Osteocyte (in vitro differentiated cells): ENCODE measurements at places on chromosomes 4 and X. TPM values are rescaled to one million over a fixed set of nuclear protein-coding genes. Genes with fewer than 3 reads are reported as not detected.

Gene NR3C2
- total RNA-seq = 0.42 and 0.75 TPM in 2 replicates

- H3K4me3 ChIP-seq = no peak overlapping the region
- no peaks in the 10 kb centered on the region for H3K36me3 ChIP-seq
Observed at GRCh38 chr4:159010563-159011260, 92.2 kb upstream of the RAPGEF2 start.

GRCh38 chrX:110430293-110431076, 71.8 kb downstream of the RTL9 start:
- no peak for DNase-seq
- no peak overlapping the region for H3K27ac ChIP-seq
- H3K4me1 ChIP-seq = no peaks in the 10 kb centered on the region
- no peaks in the 10 kb centered on the region for H3K36me3 ChIP-seq

- H3K4me3 ChIP-seq = no peak overlapping the region
- DNase-seq = no peak
- H3K36me3 ChIP-seq = no peaks in the 10 kb centered on the region
- peaks cover 57% of the 10 kb centered on the region for H3K4me1 ChIP-seq
Observed at GRCh38 chr4:159767406-159767805, 664.5 kb downstream of the RAPGEF2 start.

Gene FABP2
- 0.13 TPM in 1 of 2 replicates, not detected in the other for total RNA-seq

Gene ADRA2C
- total RNA-seq = 0.26 and 0.32 TPM in 2 replicates

DNA sequence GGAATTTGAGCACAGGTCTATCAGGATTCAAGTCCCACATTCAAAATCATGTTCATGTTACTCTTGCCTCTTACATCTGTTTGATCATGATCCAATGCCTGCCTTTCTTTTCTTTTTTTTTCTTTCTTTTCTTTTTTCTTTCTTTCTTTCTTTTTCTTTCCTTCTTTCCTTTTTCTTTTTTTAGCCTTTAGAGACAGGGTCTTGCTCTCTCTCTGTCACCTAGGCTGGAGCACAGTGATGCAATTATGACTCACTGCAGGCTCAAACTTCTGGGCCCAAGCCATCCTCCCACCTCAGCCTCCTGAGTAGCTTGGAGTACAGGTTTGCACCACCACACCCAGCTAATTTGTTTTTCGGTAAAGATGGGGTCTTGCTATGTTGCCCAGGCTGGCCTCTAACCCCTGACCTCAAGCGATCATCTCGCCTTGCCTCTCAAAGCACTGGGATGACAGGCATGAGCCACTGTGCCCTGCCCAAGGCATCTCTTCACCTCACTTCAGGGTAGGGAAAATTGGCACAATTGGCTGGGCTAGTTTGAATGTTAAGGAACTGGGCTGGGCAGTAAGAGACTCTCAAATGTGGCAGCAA, 359.2 kb downstream of the FBXW7 start:
- H3K36me3 ChIP-seq = no peaks in the 10 kb centered on the region
- H3K4me3 ChIP-seq = no peak overlapping the region
- H3K27ac ChIP-seq = no peak overlapping the region
- H3K27me3 ChIP-seq = peaks cover 34% of the 10 kb centered on the region

- no peak overlapping the region for H3K27ac ChIP-seq
- peaks cover 27% of the 10 kb centered on the region for H3K4me1 ChIP-seq
- no peak for DNase-seq
- H3K4me3 ChIP-seq = no peak overlapping the region
Observed at GRCh38 chrX:39944416-39944815, 153.3 kb downstream of the BCOR start.

GRCh38 chr4:122178961-122179360, 26.8 kb downstream of the BLTP1 start:
- no peaks in the 10 kb centered on the region for H3K27me3 ChIP-seq
- H3K36me3 ChIP-seq = peaks cover 38% of the 10 kb centered on the region
- DNase-seq = no peak
- H3K4me3 ChIP-seq = no peak overlapping the region
- H3K27ac ChIP-seq = no peak overlapping the region
- H3K4me1 ChIP-seq = peaks cover 2% of the 10 kb centered on the region

- H3K4me1 ChIP-seq = peaks cover 42% of the 10 kb centered on the region
- H3K36me3 ChIP-seq = peaks cover 51% of the 10 kb centered on the region
- no peaks in the 10 kb centered on the region for H3K27me3 ChIP-seq
- H3K4me3 ChIP-seq = no peak overlapping the region
- H3K27ac ChIP-seq = peak overlapping the region; percentile 61
- no peak for DNase-seq
Observed at GRCh38 chr4:38894322-38894982, 26.8 kb downstream of the FAM114A1 start.

- no peak for DNase-seq
- H3K27me3 ChIP-seq = no peaks in the 10 kb centered on the region
- no peaks in the 10 kb centered on the region for H3K36me3 ChIP-seq
- no peak overlapping the region for H3K27ac ChIP-seq
Observed at GRCh38 chr4:165851256-165851655, 21.8 kb upstream of the TLL1 start.

DNA sequence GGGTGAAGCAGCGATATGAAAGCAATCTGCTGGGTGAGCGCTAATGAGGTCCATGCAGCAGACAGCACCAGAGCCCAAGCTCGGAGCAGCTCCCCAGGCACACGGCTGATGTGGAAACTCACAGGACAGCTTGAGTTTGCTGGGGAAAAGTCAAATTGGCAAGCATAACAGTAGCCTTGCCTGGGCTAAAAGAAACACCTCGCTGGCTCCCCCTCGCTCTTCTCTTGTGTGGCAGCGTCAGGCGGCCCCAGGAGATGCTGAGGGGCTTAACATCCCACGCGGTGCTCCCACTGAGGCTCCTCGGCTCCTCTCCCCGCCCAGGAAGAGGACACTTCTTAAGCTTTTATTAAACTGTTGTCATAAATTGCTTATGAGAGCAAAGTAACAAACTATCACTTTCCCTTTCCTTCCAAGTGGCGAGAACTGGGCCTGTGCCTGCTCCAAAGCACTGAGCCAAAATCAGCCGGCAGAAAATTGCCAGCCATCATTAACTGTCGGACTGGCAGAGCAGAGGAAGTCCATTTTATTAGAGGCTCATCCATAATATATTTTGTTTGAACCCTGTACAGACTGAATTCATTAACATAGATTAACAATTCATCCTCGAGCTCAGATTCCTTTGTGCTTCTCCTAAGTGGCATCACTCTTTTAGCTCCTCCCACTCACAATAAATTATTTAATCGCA, 111.4 kb downstream of the TSPAN5 start:
- no peak for DNase-seq
- H3K4me1 ChIP-seq = peaks cover 36% of the 10 kb centered on the region
- no peaks in the 10 kb centered on the region for H3K27me3 ChIP-seq
- peak overlapping the region; percentile 32 for H3K4me3 ChIP-seq
- H3K36me3 ChIP-seq = peaks cover 16% of the 10 kb centered on the region
